Esophagus squamous epithelium (tissue), 5 donors: ENCODE measurements at places on chromosomes 1 and 21.

DNA sequence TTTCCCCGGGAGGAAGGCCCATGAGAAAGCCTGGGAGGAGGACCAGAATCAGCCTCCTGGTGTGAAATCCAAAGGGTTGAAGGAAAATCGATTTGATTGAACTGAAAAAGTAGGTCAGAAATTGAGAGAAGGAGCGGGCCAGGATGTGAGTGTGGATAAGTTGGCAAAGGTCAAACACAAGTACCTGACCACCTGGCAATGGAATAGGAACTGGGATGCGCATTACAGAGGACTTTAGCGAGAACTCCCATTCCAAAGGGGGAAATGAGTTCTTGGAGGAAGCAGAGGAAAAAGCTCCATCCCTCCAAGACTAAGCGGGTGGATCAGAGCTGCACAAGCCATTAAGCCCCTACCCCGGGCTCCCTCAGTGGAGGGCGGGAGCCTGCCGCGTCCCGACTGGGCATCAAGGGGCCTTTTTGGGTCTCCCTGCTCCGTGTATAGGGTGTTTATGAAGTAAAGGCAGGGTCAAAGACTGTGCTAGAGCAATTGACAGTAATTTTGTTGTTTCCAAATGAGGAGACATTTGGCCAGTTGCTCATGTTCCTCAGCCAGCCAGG, 56.4 kb downstream of the TGFB2 start:
- no peak for DNase-seq

- DNase-seq: no peak
Observed at GRCh38 chr1:3641046-3641760, 8.7 kb downstream of the WRAP73 start.

DNA sequence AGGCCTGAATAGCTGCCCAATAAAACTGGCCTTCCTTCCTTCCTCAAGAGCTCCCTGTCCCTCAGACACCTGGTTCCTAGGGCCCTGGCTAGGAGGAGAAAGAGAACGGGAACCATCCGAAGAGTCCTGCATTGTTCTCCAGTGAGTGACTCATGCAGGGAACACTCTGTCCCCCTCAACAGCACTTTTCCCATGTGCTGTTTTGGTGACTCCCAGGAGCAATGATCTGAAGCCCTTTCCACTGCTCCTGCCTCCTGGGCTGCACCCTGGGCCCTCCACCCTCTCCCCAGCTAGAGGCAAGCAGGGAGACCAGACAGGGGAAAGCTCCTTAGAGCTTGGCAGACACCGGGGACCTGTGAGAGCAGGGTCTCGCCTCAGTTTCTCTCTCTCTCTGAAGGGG, 18.9 kb downstream of the TNNT2 start:
- no peak for DNase-seq

GRCh38 chr21:42039911-42040351, 29.8 kb upstream of the ZBTB21 start:
- DNase-seq: no peak

- no peak for DNase-seq
Observed at GRCh38 chr1:214419650-214420049, 131.8 kb downstream of the PTPN14 start.

DNA sequence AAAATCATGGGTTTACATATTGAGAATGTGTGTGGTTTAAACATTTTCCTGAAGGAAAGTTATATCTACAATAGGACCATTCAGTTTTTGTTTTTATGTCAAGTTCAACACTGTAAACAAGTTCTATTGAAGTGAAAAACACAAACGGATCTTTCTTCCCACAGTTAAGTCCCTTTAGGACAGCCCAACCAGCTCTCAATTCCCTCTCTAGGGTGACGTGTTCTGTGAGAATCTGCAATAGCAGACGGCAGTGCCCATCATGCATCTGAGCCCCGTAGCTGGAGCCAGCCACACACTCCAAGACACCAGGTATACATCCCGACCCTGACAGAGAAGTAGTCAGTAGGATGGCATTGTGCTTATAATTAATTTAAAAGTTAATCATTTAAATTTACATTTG, 26.3 kb upstream of the IVNS1ABP start:
- no peak for DNase-seq

DNA sequence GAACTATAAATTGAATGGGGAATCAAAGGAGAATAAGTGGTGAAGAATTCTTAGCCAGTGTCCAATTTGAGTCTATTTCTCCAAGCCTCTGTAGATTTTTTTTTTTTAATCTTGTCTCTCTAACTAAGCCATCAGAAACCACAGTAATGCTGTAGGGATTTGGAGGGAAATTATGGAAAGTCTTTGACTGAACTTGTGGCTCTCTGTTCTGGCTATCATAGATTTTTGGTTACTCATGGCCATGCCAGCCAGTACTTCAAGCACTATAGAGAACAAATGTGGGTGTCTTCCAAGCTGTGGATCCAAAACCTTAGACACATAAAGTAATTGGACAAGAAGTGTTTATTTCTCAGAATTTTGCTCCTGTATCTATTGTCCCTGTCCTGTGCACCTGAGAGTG, 147.9 kb downstream of the LRRC40 start:
- DNase-seq: no peak

DNA sequence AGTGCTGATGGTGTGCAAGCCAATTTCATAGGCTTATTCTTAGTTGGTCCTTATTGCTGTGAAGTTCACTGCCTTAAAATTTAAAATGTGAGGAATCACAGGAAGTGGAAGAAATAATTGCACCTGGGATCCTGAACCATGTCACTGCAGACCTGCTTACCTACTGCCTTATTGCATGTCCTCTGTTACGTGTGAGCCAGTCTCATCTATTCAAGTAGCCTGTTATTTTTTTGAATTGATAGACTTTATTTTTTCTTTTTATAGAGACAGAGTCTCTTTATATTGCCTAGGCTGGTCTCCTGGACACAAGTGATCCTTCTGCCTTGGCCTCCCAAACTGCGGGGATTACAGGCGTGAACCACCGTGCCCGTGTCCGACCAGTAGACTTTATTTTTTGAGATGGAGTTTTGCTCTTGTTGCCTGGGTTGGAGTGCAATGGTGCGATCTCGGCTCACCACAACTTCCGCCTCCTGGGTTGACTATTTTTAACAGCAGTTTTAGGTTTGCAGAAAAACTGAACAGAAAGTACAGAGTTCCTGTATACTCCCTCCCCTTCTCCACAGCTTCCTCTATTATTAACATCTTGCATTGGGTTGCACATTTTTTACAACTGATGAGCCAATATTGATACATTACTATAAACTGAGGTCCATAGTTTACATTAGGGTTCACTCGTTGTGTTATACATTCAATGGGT, 14.0 kb upstream of the DISC1 start:
- no peak for DNase-seq

GRCh38 chr1:97461782-97462181, 459.1 kb downstream of the DPYD start:
- no peak for DNase-seq

- no peak for DNase-seq
Observed at GRCh38 chr21:38341546-38342012, 84.8 kb downstream of the KCNJ15 start.

DNA sequence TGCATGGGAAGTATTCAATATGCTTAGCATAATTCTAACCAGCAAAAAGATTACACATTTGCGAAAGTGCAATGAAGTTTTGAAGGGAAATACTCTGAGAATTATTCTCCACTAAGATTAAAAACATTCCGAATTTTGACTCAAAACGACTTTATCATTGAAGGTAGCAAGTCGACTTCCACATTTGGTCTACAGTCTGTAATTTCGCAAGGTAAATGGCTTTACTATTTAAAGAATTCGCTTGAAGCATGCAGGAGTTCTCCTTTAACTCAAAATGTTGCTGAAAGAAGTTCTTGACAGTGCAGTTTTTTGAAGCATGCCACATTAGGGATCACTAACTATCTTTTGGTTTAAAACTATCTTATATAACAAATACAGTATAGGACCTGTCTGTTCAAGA, 161.0 kb upstream of the HP1BP3 start:
- DNase-seq: no peak

GRCh38 chr1:46490406-46490655, 695 bp downstream of the DMBX1 start:
- DNase-seq: no peak

DNA sequence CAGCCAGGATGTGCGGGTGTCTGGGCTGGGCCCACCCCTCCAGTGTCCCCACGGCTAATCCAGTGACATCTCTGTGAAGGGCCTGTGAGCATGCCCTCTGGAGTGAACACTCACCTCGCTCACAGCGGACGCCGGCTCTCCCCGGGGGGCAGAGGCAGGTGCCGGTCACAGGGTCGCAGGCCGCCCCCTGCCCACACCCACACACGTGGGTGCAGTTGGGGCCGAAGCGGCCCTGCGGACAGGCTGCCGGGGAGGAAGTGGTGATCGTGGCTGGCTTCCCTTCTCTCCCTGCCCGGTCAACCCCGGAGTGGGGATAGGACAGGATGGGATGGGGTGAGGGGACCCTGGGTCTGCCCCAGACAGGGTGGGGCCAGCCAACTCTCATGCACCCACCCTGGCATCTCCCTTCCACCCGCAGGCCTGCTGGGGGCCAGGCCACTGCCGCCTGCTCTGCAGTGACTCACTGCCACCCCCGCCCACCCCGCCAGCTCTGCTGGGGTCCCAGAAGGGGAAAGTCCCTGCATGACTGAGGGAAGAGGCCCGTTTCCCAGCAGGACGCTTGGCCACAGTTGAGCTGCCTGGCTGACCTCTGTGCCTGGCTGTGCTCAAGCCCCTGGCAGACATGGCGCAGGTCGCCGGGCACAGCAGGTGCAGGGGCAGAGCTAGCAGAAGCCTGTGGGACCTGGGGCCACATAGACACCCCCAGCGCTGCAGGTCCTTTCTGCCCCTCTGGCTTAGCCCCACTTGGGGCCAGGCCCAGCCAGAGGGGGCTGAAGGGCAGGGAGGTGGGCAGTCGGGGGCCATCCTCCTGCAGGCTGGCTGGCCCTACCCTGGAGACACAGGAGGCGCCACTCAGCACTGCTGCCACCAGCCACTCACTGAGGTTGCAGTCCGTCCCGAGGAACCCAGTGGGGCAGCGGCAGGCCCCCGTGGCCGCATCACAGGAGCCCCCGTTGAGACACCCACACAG, 41.6 kb downstream of the ARHGEF16 start:
- no peak for DNase-seq

DNA sequence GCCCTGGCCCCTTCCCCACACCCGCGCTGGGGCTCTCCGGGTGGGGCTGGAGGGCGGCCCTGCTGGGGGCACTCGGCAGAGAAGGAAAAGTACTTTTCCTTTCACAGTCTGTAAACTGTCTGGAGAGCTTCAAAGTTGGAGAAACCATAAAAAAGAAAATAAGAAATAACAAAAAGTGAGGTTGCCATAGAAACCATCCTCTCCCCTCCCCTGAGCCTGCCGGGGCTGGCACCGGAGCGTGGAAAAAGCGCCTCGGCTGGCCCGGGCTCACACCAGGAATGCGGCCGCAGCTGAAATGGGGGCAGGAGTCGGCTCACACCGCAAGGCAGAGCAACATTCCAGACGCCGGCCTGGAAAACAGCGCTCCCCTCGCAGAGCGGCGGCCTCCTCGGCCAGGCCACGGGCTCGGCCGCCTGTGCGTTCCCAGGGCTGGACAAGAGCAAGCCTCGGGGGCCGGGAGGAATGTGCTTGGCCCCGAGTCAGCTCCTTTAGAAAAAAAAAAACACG, 69.2 kb downstream of the MORN1 start:
- DNase-seq: no peak

- DNase-seq: no peak
Observed at GRCh38 chr1:67556297-67556900, 126.2 kb upstream of the SERBP1 start.

GRCh38 chr1:153548722-153549688, at the start of gene S100A3:
Gene S100A3, minus strand, starts transcription at chr1:153549258. Its CDS starts 773 bp downstream, at chr1:153548485.
- DNase-seq: no peak

GRCh38 chr1:29209173-29209572, 21.6 kb downstream of the MECR start:
- no peak for DNase-seq

GRCh38 chr1:14954210-14954609, 199.3 kb upstream of the TMEM51 start:
- DNase-seq: no peak

- DNase-seq: no peak
Observed at GRCh38 chr1:42904434-42904833, 54.2 kb downstream of the SLC2A1 start.

- no peak for DNase-seq
Observed at GRCh38 chr1:168328731-168329364, 48.2 kb downstream of the TBX19 start.

- DNase-seq: no peak
Observed at GRCh38 chr1:24918370-24918769, 11.7 kb downstream of the RUNX3 start.

- DNase-seq: no peak
Observed at GRCh38 chr1:44924835-44925464, 61.4 kb downstream of the EIF2B3 start.

DNA sequence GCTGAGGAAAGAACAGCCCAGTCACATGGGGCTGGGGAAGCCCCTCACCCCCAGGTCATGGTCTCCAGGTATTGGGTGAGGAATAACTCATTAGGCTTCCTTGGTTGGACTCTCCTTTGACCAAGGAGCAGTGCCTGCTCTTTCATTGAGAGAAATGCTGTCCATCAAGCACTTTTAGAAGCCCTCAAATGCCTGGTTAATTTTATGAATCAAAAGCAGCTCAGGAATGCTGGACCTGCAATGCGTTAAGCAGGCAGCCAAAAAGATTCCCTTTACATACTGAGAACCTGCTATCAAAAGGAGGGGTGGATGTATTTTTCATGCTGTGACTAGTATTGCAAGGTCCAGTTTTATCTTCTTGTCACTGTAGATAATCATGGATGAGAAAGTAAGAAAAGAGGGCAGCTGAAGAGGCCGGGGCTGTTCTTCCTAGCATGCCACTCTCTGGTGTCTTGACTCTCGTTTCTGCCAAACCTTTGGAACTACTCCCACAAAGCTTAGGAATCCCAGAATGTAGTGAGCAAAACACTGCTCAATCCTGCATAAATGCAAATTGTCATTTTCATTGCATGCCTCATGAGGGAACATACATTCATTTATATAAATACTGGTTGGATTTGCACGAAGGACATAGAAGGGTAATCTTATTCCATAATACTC, 2.1 kb upstream of the CD58 start:
- DNase-seq: no peak
